Heart left ventricle (tissue), 16 donors: ENCODE measurements at places on chromosomes 1 and 21. TPM values are rescaled to one million over a fixed set of nuclear protein-coding genes. Genes with fewer than 3 reads are reported as not detected.

LRRC7 gene
- 0.42 TPM for polyA plus RNA-seq

NES gene
- polyA plus RNA-seq, result 160 TPM

KLHL12 gene
- 10.4 TPM for polyA plus RNA-seq

OR2M3 gene
- polyA plus RNA-seq, result not detected

MMP23B gene
- 10.4 TPM for polyA plus RNA-seq

ACTL8 gene
- polyA plus RNA-seq, result not detected

RAB25 gene
- polyA plus RNA-seq, result 0.38 TPM

CATSPERE gene
- 0.11 TPM for polyA plus RNA-seq

S100A6 gene
- polyA plus RNA-seq, result 1,213 TPM

ACKR1 gene
- polyA plus RNA-seq, result 20.3 TPM

WNT3A gene
- polyA plus RNA-seq, result not detected

KCNQ4 gene
- 1.3 TPM for polyA plus RNA-seq

VCAM1 gene
- polyA plus RNA-seq, result 1.9 TPM

PRR9 gene
- polyA plus RNA-seq, result not detected

CELA3B gene
- 0.24 TPM for polyA plus RNA-seq

S100A7A gene
- not detected for polyA plus RNA-seq

SUSD4 gene
- polyA plus RNA-seq, result 0.40 TPM

PROX1 gene
- 6.9 TPM for polyA plus RNA-seq

ESPN gene
- polyA plus RNA-seq, result not detected

GBP4 gene
- polyA plus RNA-seq, result 10.4 TPM

UTS2 gene
- not detected for polyA plus RNA-seq

GPR153 gene
- polyA plus RNA-seq, result 2.7 TPM

LMX1A gene
- polyA plus RNA-seq, result not detected

CSMD2 gene
- polyA plus RNA-seq, result 0.07 TPM

ADCY10 gene
- 0.25 TPM for polyA plus RNA-seq

LCE1D gene
- not detected for polyA plus RNA-seq

KRTAP21-2 gene
- polyA plus RNA-seq, result not detected

AVPR1B gene
- polyA plus RNA-seq, result not detected

RPTN gene
- not detected for polyA plus RNA-seq

ZYG11A gene
- not detected for polyA plus RNA-seq

PROK1 gene
- 3.4 TPM for polyA plus RNA-seq

PLPPR4 gene
- polyA plus RNA-seq, result 0.11 TPM

SMYD2 gene
- polyA plus RNA-seq, result 157 TPM

TIAM1 gene
- 0.57 TPM for polyA plus RNA-seq

TARDBP gene
- 138 TPM for polyA plus RNA-seq

PGBD5 gene
- 2.0 TPM for polyA plus RNA-seq

ST6GALNAC5 gene
- polyA plus RNA-seq, result 0.23 TPM

RAD54L gene
- 0.33 TPM for polyA plus RNA-seq

GSTM1 gene
- polyA plus RNA-seq, result 39.5 TPM

FAM167B gene
- 7.7 TPM for polyA plus RNA-seq

IL20 gene
- polyA plus RNA-seq, result not detected

RSRP1 gene
- polyA plus RNA-seq, result 114 TPM

RNF186 gene
- polyA plus RNA-seq, result not detected

IVL gene
- not detected for polyA plus RNA-seq

LCE2B gene
- not detected for polyA plus RNA-seq

FGR gene
- polyA plus RNA-seq, result 7.2 TPM

SERTAD4 gene
- 0.95 TPM for polyA plus RNA-seq
